ENCODE measurements at places on chromosomes 4 and X.

GRCh38 chr4:28334249-28334648 lies 1473.6 kb downstream of the STIM2 start:
- no peak for DNase-seq

- no peak for DNase-seq
Measured at GRCh38 chr4:140256335-140256734, 102.4 kb upstream of the MAML3 start.

GRCh38 chrX:45806410-45807121 lies 605.9 kb upstream of the DIPK2B start:
- DNase-seq = no peak

DNA sequence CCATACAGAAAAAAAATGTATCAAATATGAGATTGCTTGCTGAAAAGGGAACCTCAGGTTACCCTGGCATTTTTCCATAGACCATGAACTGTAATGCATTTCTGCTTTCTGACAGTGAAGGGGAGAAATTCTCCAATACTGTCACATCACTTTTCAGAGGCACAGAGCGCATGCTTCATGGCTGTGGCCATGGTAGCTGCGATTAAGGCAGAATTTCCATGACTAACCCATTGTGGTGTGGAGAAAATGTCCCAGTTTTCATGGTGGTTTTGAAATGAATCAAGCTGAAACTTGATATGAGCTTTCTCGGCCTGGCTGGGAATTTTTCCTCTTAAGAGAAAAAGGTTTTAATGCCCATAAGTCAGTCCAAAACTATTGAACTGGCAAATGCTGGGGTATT lies 39.5 kb upstream of the MAP3K15 start:
- DNase-seq = no peak

GRCh38 chrX:114075073-114075673 lies 508.7 kb upstream of the HTR2C start:
- no peak for DNase-seq

DNA sequence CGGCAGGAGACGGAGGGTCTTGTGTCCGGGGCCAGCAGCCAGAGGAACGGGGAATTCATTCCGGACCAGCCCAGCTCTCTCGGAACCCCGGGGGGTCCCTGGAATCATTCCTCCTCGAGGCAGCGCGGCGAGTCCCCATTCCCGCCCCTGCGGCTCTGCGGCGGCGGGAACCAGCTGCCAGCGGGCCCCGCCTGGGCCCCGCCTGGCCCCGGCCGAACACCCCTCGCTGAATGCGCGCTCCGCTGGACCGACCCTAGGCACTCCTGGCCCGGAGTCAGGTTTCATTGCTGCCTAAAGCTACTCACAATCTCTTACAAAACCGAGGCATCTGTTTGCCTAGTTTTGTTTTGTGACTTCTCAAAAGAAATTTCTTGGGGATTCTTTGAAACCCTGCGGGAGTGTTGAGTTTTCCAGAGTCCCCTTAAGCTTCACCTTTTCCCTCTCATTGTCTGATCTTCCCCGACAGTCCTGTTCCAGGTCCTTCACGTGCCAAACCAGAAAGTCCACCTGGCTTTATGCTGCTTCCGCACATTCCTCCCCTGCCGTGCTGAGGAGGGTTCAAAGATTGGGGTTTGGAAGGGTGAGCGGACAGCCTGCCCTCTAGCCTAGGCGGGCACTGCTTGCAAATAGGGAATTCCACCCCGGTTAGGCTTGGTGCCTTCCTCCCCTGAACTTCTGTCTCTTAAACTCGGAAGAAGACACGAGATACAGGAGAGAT lies 789 bp downstream of the ARHGAP10 start:
- no peak for DNase-seq

DNA sequence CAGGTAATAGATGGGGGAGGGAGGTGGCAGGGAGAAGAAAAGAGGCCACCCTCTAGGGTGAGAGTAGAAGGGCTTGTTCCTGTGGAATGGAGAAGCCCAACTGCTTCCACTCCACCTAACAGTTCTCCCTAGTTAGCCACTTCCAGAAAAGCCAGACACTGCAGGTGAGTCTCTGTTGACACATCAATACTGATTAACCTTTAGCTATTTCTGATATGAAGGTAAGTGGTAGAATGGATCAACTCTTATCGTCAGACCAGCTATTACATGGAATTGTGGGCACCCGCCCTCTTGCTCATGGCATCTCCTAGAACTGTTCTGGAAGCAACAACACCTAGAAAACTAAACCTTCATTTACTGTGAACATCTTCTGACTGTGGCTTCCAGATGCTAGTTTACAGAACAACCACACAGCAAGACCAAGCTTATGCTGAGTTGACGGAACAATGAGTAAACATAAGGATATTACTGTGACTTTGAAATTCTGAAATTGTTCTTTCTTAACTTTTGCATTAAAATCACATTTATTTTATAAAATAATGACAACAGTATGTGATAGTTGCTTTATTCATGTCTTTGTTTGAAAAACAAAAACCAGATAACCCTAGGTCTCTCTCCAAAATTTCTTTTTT lies 44.7 kb downstream of the ANXA3 start:
- no peak for DNase-seq

- no peak for DNase-seq
Measured at GRCh38 chrX:47637546-47638195, 7.9 kb upstream of the CFP start.

Data from stimulated activated CD4-positive, alpha-beta T cell treated with anti-CD3 and anti-CD28 coated beads, TNF-alpha, amount 100 ng/mL, for 48 hours (primary cell).